Nephron progenitor cell (in vitro differentiated cells): ENCODE measurements at places on chromosomes 5 and 9.

DNA sequence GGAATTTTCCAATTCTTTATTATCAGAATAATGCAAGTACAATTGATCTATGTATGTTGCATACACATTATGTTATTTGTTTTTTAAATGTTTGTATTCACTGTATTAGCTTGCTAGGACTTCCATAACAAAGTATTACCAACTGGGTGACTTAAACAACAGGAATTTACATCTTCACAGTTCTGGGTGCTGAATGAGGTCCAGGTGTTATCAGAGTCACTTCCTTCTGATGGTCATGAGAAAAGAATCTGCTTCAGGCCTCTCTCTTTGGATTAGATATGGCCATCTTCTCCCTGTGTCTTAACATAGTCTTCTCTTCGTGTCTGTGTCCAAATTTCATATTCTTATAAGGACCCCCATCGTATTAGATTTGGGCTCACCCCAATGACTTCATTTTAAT lies 229.1 kb upstream of the TRPC7 start:
- DNase-seq = no peak

- no peak for DNase-seq
Observed at GRCh38 chr9:114008667-114009410, 69.3 kb downstream of the AMBP start.

DNA sequence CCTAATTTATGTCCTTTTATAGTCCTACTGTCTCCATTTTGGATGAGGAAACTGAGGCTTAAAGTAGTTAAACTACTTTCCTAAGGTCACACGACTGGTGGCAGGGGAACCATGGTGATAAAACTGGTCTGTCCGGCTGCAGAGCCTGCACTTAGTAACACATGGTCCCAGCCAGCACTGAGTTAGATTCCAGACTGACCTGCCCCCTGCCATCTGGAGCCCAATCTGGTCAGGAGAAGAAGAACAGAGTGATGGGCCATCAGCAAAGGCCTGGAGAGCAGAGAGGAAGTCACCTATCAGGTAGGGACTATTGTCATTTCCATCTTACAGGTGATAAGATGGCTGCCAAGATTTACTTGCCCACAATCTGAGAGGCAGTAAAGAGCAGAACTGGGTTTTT lies 86.6 kb upstream of the SLC25A48 start:
- DNase-seq = no peak

- no peak for DNase-seq
Observed at GRCh38 chr5:158619083-158619788, 480.5 kb downstream of the EBF1 start.

DNA sequence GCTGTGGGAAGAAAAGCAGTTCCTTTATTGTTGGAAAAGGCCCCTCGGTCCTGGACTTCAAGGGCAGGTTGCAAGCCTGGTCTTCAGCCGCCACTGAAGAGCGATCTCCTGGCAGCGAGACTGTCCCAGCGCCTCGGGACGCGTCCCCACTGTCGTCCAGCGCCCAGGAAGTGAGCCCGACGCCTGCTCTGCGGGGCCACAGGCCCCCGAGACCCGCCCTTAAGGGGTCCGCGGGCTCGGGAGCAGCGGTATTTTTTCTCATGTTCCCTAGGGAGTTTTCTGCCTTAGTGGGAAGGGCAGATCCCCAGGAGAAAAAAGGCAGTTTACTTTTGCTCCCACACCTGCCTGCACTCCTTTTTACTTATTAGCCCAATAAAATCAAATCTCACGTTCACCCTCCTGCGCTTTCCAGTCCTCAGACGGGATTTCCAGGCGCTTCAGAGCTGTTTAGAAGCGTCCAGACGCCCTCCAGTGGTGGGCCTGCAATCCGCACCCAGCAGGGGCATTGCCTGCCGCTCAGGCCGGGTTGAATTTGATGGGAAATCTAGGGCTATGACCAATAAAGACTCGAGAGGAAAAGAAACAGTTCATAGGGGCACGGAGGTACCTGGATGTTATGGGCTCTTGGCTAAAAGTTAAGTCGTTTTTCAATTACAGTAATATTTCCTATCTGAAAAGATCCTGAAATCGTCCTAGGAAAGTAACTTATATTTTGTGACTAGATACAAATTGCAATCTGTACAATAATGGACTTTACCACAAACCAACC lies 2.8 kb upstream of the EFNA5 start:
- peak; percentile 93 for DNase-seq

- DNase-seq = no peak
Observed at GRCh38 chr9:132030626-132031325, 48.9 kb downstream of the MED27 start.

- DNase-seq = no peak
Observed at GRCh38 chr5:17769277-17769676, 135.0 kb downstream of the TAF11L14 start.

- peak; percentile 61 for DNase-seq
Observed at GRCh38 chr9:133505901-133506652, 18.7 kb downstream of the MYMK start.

DNA sequence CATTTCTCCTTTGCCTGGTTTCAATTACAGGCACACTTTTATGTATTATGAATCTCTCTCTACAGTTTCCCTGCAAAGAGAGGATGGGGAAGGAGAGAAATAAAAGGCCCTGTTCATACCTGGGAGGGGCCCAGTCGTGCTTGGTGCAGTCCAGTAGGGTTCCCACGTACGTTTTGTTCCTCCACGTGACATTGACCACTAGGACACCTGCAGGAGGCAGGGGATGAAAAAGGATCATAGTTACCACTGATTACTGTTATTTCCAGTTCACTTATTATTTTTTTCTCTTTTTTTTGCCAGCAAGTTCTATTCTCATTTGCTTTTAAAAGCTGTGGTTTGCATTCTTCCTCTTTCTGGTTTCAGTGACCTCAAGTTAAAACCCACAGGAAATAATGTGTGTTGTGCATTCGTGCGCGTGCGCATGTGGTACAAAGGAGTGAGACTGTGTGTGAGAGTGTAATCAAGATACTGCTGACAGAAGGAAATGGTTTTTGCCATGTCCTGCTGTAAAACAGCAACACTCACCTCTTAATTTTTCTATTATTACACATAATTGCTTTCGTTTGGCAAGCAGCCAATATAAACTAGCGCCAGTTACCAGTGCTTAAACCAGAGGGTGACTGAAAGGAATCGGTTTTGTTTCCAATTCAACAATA lies 96.8 kb downstream of the ZNF608 start:
- DNase-seq = no peak

GRCh38 chr9:14498824-14499223 lies 184.9 kb upstream of the NFIB start:
- DNase-seq = no peak

GRCh38 chr5:64149857-64150521 lies 15.7 kb upstream of the RNF180 start:
- no peak for DNase-seq

DNA sequence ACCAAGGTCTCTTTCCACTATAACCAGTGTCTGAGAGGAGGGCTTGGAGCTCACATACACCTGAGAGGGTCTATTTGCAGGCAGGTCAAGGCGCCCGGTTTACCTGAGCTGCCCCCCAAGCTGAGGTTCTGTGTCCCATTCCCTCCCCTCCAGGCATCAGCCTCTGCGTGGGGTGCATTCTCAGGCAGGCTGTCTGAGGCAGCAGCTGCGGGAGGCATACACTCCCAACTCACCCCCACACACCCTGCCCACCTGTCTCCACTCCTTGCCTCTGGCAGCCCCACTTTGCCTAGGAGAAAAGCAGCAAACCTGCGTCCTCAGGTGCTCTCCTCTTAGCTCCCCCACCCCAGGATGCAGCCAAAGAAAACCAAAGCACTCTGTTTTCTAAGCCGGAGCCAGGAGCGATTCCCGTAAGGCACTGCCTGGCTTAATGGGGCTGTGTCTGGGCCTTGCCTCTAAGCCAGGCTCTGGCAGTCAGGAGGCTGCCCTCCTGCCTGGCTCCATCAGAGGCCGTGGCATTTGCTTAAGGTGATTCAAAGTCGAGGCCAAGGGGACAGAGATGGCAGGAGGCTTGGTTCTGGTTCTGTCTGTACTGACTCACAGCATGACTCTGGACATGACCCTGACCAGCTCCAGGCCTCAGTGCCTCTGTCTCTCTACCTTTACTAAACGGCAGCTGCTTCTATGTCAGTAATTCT lies 139.2 kb upstream of the TRIM32 start:
- DNase-seq = no peak

GRCh38 chr5:173234129-173234790 lies 746 bp downstream of the NKX2-5 start:
- DNase-seq = no peak

- DNase-seq = peak; percentile 95
Observed at GRCh38 chr9:37800631-37801286, at the start of gene DCAF10. Gene DCAF10, plus strand, starts transcription at chr9:37800797. Its CDS starts 70 bp downstream, at chr9:37800867.

GRCh38 chr9:135797507-135798262 lies 95.7 kb downstream of the KCNT1 start:
- DNase-seq = peak; percentile 73

DNA sequence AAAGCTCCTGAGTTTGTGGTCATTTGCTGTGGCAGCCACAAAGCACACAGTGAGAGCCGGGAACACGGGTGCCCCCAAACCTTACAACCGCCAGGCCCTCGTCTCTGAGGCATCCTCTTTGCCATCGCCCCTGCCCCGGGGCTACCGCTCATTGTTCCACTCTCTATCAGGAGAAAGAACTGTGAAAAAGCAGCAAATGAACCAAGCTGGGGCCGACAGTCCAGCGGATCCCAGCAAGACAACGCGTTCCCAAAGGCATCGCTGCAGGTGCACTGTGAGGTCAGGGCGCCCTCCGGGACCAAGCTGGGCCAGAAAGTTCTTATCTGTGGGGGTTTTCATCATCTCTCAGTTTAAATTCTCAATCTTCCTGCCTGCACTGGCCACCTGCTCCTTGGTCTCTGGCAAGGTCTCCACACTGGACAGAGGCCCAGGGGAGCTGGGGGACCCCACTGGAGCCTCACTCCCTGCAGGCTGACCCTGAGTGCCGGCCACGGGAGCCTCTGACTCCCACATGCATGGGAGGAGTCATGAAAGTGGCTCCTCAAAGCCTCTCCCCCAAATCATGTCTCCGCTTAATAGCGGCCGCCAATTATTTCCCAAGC lies 32.1 kb downstream of the VAV2 start:
- no peak for DNase-seq

- DNase-seq = no peak
Observed at GRCh38 chr5:139734539-139734916, 61.1 kb upstream of the PSD2 start.

GRCh38 chr5:138573949-138574670 lies 1.1 kb downstream of the HSPA9 start:
- no peak for DNase-seq

DNA sequence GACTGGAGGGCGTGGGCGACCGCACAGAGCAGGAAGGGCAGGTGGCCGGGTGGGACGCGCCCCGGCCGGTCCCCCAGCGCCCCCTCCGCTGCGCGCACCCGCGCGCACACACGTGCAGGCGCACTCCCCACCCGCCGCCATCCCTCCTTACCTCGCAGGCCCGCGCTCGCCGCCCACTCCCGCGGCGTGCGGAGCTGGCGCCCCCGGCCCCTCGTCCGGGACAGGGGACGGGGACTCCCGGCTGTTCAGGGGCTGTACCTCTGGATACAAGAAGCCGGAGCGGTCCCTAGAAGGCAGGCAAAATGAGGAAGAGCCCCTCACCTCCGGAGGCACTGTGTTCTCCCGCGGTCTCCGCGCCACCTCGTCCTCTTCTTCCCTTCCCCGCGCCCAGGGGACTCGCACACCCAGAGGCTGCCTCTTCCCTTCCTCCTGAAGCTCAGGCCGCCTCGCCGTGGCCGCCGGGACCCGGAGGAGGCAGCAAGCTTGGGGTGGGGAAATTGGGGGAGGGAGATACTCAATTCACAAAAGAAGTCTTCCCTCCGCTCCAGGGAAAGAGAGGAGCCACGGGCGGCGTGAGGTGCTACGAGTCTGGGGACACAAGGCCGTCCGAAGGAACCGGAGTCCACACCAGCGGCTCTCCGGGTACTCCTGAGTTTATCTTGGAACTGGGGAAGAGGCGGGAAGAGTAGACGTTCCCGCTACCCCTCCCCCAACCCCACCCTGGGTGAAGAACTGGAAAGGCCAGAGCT lies 1.4 kb upstream of the GABRB2 start:
- peak; percentile 51 for DNase-seq

DNA sequence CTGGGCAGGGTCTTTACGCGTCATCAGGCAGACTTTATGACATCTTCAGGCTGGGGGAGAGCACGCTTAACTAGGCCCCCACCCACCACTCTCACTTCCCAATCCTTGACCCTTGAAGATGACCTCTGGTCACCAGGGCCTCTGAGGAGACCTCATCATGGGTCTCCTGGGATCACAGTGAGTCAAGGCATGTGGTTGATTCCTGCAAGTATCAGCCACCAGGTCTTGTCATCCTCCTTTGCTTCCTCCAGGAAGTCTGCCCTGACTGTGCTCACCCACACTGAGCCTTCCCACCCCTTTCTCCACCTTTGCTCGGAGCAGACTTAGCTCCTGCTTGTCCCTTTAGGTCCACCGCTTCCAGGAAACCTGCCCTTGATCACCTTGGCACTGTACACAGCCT lies 17.3 kb downstream of the ODF2 start:
- no peak for DNase-seq

GRCh38 chr5:87347272-87347671 lies 65.5 kb downstream of the CCNH start:
- DNase-seq = no peak

- no peak for DNase-seq
Observed at GRCh38 chr5:150627731-150628545, 12.5 kb upstream of the SYNPO start.
